PC-9 (cell line): ENCODE measurements at places on chromosomes 2 and 18. TPM values are rescaled to one million over a fixed set of nuclear protein-coding genes. Genes with fewer than 3 reads are reported as not detected.

DNA sequence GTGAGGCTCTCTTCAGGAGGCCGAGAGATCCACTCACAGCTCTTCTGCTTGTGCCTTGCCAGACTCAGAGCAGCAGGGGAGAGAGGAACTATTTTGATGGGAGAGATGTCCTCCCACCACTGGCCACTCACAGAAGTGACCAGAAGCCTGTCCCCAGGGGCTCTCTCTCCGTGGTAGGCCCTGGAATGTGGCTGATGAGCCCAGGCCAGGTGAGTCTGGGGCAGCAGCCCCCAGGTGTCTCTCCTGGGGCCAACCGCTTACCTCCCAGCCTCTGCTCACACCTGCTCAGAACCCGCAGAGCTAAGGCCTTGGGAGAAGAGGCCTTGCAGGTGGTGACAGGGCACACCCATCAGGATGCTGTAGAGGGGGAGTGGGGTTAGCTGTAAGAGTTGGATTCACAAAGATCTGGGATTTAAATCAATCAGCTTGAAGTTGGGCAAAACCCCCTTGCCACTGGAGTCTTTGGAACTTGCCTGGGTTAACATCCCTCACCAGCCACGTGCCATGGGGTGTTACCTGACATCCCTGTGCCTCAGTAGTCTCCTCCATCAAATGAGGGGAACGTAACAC is 29.1 kb upstream of the ASB18 start:
- DNase-seq: no peak

DNA sequence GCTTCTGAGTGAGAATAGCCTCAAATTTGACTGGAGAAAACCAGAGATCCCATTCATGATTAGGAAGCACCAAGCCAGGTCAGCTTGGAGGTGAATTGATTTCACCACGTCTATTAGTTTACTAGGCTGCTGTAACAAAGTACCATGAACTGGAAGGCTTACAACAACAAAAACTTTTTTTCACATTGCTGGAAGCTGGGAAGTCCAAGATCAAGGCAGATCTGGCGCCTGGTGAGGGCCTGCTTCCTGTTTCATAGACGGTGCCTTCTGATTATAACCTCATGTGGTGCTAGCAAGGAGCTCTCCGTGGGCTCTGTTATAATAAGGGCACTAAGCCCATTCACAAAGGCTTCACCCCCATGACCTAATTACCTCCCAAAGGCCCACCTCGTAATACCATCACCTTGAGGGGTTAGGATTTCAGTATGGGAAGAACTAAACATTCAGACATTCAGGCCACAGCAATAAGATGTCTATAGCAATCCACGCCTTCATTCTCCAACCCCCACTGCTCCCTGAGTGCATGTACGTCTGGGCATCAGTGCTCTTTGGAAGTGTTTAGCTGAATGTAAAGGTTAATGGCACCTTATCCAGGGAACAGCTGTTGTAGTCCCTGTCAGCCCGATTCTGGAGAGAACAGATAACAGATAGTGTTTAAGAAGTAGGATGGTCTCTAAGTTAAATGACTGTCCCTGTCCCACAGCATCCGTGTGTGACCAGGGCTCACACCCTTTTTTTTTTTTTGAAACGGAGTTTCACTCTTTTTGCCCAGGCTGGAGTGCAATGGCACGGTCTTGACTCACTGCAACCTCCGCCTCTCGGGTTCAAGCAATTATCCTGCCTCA is 89.2 kb downstream of the SOCS6 start:
- no peak for DNase-seq

The PPP4R3B gene
- total RNA-seq: 66.2 and 73.4 TPM in 2 replicates

GRCh38 chr2:158124896-158125295 is 23.2 kb downstream of the UPP2 start:
- no peak for DNase-seq

- DNase-seq: no peak
Observed at GRCh38 chr18:57950542-57950941, 93.5 kb upstream of the NEDD4L start.

- peak; percentile 91 for DNase-seq
Observed at GRCh38 chr2:191637182-191638078, 40.5 kb upstream of the NABP1 start.

The ZNF396 gene
- total RNA-seq: 1.9 and 2.0 TPM in 2 replicates

DNA sequence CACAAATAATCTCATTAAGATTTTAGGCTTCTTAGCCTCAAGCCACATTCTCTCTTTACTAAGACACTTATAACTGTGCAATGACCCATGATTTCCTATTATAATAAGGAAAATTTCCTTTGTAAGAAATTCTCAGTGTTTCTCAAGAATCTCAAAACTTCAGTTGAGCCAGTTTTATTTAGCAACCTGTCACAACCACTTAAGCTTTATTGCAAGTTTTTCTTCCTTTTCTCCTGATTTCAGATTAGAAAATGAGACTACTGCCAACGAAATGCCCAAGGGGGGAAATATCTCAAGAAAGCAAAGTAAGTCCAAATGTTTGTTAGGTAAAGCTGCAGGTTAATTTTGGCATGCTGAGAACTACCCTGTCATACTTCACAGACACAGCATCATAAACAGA is 178.5 kb downstream of the THADA start:
- DNase-seq: peak; percentile 82

The TSN gene
- 69.8 and 70.4 TPM in 2 replicates for total RNA-seq

- DNase-seq: no peak
Observed at GRCh38 chr2:181054256-181054655, 73.9 kb downstream of the UBE2E3 start.

The RMND5A gene
- total RNA-seq: 27.2 and 39.3 TPM in 2 replicates

- peak; percentile 82 for DNase-seq
Observed at GRCh38 chr2:238145851-238146250, 7.4 kb downstream of the KLHL30 start.

GRCh38 chr2:8803658-8804379 is 33.6 kb downstream of the KIDINS220 start:
- peak; percentile 98 for DNase-seq

The SNED1 gene
- 2.8 and 9.6 TPM in 2 replicates for total RNA-seq

- no peak for DNase-seq
Observed at GRCh38 chr2:4140281-4140970, 437.1 kb downstream of the DCDC2C start.

DNA sequence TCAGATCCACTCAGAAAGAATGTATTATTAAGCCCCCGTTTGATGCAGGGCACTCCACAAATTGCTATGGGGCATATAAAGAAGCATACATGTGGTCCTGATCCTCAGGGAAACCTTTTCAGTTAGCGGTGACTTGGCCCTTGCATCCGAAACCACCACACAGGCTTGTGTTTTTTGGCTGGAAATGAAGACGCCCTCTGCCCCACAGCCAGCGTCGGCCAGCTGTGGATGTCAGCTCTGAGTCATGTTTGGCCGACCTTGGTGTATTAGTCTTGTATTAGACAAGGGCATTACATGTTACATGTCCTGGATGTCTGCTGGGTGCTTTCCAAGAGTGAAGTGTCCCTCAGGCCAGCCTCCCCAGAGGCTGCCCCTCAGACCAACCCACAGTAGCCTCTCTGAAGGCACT is 107.6 kb upstream of the MAP3K20 start:
- DNase-seq: no peak

GRCh38 chr2:203002054-203002821 is 12.4 kb upstream of the NBEAL1 start:
- DNase-seq: no peak

- no peak for DNase-seq
Observed at GRCh38 chr2:234615643-234616356, 118.9 kb upstream of the ARL4C start.

- DNase-seq: no peak
Observed at GRCh38 chr2:214816008-214816533, 6.6 kb upstream of the BARD1 start.

DNA sequence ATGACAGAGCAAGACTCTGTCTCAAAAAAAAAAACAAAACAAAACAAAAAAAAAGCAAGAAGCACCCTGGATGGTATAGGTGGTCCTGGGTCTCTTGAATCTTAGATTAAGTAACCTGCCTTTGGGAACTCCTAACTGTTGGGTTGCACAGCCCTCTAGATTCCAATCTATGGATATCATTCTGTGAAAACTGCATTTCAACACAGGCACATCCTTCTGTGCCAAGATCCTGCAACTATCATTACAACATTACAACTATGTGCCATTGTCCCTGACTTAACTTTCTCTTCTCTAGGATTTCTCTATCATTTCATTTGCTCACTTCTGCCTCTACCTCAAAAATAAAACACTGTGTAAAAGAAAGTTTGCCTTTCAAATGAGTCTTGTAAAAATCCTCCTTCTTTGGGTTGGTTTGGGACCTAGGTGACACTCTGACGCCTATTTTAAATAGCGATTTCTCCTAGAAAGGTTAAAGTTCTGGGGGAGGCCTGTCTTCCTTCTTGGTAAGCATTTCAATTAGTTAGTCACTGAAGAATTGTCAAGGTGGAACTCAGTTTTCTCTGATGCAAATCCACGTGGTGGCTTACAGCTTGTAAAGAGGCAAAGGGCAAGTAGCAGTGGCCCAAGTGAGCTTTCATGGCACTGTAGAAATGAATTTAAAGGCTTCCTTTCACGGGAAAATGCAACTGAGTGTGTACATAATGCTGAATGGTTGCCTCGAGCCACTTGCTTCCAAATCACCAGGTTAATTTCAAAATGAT is 9.2 kb downstream of the LGALSL start:
- no peak for DNase-seq

DNA sequence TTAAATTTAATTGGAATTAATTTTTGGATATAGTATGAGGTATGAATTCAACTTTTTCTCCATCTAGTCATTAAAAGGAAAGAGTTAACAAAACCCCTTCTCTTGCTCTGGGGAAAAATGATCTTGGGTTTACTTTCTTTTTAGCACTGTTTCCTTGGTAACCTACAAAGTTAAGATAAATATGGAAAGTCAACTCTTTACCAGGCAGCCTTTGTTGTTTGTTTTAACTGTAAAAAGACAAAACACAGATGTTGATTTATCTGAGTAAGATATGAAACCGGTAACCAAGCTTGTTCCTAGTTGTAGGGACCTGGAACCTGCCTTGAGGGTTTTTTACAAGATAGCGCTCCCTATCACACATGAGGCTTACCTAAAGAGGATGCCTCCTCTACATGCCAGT is 10.1 kb upstream of the SANBR start:
- DNase-seq: no peak

DNA sequence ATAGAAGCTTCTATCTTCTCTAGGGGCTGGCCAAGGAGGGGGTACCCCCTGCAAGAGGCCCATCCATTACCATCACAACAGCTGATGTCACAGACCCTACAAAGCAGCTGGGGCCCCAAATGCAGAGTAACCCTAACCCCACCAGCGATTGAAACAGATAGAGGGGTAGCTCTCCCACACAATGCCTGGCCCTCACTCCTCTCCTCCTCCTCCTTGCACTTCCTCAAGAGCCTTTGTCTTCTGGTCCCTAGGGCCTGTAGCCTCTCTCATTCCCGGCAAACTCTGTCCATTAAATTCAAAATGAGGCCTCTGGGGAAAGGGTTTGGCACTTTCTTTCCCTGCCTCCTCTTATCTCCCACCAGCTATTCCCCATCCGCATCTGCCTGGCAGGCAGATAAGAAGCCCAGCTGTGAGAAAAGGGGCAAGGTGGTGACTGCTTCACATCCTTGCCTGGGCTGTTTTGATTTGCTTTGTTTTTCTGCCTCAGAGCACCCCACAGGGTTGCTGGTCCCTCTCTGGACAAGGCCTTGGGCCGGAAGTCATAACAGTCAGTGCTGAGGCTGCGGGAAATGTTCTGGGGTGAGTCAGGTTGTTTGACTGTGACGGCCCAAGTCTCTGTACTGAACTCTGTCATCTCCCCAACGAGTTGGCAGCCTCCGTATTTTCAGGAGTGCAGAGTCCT is 26.1 kb upstream of the CYP26B1 start:
- DNase-seq: no peak

The FAM136A gene
- total RNA-seq: 38.5 and 39.3 TPM in 2 replicates

GRCh38 chr2:6474161-6475140 is 391.3 kb downstream of the CMPK2 start:
- no peak for DNase-seq

The KCTD1 gene
- 20.5 and 20.7 TPM in 2 replicates for total RNA-seq

DNA sequence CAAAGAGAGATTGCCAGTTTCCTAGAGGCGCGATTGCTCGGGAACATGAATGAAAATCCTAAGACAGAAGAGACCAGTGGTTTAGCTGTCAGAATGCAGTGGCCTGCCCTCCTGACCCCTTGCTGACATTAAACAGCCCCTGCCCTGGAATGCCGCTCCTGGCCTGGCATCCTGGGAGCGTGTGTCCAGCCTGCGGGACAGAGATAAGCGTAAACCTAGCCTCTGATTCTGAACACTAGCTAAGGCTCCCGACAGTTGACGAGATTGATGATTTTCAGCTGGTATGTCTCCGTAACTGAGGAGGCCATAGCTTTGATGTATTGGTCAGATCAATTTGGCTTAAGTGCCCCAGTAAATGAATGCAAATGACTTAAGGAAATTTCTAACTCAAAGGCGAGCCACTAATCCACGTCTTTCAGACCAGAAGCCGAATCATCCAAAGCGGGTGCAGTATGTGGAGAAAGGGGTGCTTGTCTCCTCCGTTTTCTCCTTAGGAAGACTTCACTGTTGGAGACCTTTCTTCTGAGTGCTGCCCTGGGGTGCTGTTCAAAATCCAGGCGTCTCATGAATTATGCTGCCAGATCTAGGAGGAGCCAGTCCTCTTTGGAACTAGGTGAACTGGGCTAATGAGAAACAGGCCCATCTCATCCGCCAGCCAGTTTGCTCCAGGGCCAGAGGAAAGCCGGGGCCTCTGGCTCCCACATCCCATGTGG is 142.5 kb upstream of the L3MBTL4 start:
- DNase-seq: no peak

GRCh38 chr2:95158891-95159619 is 593 bp downstream of the ZNF514 start:
- DNase-seq: no peak

The CFAP65 gene
- total RNA-seq: not detected in 2 replicates

DNA sequence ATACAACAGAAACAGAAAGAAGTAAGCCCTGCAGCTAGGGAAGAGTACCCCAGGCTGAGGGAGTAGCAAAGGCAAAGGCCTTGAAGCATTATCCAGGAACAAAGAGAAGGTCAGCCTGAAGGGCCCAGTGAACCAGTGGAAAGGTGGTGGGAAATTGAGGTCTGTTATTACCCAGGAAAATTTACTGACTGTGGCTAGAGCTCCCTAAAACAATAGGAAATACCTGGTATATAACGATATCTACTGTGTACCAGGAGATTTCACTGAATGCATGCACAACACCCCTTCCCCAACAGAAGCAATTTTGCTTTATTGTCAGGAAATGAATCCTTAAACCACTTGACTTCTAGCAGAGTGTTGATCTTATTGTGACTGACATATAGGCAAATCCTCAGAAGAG is 365.3 kb downstream of the ERBB4 start:
- no peak for DNase-seq

The TOGARAM2 gene
- 0.44 and 0.45 TPM in 2 replicates for total RNA-seq

The PMAIP1 gene
- 16.5 and 17.0 TPM in 2 replicates for total RNA-seq

The GLI2 gene
- total RNA-seq: 11.6 and 14.6 TPM in 2 replicates

The ST8SIA5 gene
- not detected in 2 replicates for total RNA-seq

DNA sequence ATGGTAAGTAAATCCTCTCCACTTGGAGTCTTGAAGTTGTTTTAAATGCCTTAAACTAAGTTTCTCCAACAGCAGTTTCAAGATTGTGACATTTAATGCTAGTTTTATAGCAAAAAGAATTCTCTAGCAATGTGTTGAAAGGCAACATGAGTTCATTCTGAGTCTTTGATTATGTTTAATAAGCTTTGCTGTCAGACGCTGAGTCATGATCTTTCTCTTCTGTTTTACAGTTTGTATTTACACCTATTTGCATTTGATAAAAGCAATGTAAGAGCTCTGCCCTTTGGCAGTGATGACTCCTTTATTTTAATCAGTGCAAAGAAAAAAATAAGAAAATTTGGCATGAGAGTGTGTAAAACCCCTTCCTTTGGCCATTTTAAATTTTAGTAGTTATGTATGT is 497.7 kb downstream of the STK39 start:
- DNase-seq: no peak

GRCh38 chr2:185796758-185797157 is 58.2 kb downstream of the FSIP2 start:
- DNase-seq: no peak

- no peak for DNase-seq
Observed at GRCh38 chr2:229269941-229270340, 1.1 kb downstream of the PID1 start.
